ENCODE measurements at places on chromosomes 7 and 10.

GRCh38 chr7:45155941-45156340 is 1.6 kb upstream of the RAMP3 start:
- no peak for DNase-seq

DNA sequence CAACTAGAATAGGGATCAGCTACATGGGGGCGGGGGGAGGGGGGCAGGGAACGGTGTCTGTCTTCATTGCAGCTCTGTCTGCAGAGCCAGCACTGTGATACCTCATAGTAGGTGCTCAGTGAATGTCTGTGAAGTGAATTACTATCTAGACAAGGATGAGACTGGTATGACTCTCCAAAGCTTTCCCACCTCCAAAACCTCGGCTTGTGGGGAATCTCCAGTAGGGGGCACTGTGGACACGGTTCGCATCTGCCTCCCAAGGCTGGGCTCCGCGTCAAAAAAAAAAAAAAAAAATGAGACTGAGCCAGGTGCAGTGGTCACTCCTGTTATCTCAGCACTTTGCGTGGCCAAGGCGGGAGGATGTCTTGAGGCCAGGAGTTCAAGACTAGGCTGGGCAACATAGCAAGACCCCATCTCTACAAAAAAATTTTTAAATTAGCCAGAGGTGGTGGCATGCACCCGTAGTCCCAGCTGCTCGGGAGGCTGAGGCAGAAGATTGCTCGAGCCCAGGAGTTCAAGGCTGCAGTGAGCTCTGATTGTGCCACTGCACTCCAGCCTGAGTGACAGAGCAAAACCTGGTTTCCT is 9.6 kb downstream of the TRIM56 start:
- no peak for DNase-seq

- no peak for DNase-seq
Measured at GRCh38 chr10:4983615-4984216, 19.9 kb downstream of the AKR1C2 start.

GRCh38 chr10:29604291-29604825 is 30.4 kb downstream of the SVIL start:
- no peak for DNase-seq

- no peak for DNase-seq
Measured at GRCh38 chr10:74967911-74968666, 141.7 kb downstream of the KAT6B start.

- DNase-seq, result no peak
Measured at GRCh38 chr7:5687936-5688630, 93.4 kb downstream of the RNF216 start.

GRCh38 chr10:14742815-14743214 is 31.9 kb downstream of the FAM107B start:
- no peak for DNase-seq

DNA sequence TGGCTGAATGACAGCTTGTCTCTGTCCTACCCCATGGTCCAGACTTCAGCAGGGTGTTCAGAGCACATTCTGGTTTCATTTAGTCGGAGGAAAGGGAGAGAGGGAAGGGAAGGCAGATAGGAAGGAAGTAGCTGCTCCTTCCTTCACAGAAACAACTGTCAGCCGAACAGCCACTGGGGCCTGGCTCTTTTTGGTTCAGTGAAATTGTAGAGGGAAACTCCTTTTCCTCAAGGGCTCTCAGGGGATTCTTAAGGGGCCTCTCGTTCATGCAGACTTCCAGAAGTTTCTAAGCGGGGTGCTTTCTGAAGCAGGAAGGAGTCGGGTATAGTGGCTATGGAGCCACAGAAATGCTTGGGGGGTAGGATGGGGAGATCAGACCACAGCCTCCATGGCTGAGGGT is 56.4 kb downstream of the TLL2 start:
- DNase-seq, result no peak

- DNase-seq, result no peak
Measured at GRCh38 chr10:4651404-4652037, 174.5 kb upstream of the AKR1E2 start.

DNA sequence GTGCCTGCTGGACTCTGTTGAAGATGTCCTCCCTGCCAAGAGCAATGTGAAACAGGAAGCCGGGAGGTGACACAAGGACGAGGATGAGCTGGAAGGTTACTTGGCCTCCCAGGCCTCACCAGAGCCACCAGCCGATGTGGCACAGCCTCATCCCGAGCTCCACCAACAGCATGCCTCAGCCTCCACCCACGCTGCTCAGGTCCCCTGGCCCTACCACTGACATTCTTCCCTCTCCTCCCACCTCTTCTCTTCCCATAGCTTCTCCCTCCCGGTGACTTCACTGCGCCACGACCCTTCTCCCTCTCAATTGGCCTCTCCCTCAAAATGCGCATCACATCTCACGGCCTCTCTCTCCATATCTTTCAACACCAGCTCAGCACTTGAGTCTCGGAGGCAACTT is 249.9 kb downstream of the SKAP2 start:
- DNase-seq, result no peak

GRCh38 chr10:108000365-108000764 is 835.9 kb upstream of the SORCS1 start:
- DNase-seq, result no peak

DNA sequence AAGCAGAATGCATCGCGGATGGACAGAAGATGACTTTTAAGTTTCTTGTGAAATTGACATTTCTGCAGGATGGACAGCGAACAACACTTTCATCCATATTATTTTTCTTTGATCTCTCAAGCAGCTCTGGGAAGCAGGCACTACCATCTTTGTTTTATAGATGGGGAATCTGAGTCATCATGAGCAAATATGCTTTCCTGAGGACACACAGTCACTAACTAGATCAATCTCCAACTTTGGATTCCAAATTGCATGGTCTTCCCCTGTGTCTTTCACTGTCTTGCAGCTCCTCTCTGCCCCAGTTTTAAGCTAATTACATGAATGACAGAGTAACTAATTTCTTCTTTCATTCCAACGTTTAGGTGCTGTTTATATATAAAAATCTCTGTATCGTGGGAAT is 201.5 kb downstream of the ADAM12 start:
- no peak for DNase-seq

DNA sequence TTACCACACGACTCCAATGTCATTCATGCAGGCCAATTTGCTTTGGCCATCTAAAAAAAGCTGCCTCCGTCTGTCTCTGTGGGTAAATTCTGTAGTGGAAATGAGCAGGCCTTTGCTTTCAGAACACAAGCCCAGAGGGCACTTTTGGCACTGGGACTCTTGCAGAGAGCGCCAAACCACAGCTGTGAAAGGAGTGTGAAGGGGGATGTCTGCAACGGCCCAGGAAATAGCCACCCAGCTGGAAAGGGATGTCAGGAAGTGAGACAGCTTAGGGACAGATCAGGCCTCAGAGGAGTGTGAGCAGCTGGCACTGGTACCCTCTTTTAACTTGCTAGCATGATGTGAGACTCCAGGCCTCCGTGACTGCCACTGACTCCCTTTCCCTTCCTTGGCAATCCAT is 152.4 kb downstream of the DKK1 start:
- DNase-seq, result no peak

- no peak for DNase-seq
Measured at GRCh38 chr10:13219685-13220670, 14.2 kb downstream of the UCMA start.

- DNase-seq, result no peak
Measured at GRCh38 chr7:156105337-156106106, 293.3 kb upstream of the SHH start.

DNA sequence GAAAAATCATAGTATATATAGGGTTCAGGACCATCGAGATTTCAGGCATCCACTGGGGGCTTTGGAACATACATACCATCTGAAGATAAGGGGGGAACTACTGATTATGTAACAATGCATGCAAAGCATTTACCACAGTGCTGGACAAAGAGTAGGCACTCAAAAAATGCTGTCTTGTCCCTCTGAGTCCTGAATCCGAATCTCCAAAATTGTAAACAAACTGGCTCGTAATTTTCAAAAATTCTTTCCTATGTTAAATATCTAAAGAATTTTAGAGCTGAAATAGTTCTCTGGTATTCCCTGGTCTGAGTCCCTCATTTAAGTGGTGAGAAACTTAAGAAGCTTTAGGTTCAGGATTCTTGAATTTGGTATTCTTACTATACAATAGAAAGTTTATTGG is 167.8 kb upstream of the ASAH2 start:
- DNase-seq, result no peak

GRCh38 chr10:130014263-130015074 is 50.4 kb upstream of the EBF3 start:
- DNase-seq, result no peak

DNA sequence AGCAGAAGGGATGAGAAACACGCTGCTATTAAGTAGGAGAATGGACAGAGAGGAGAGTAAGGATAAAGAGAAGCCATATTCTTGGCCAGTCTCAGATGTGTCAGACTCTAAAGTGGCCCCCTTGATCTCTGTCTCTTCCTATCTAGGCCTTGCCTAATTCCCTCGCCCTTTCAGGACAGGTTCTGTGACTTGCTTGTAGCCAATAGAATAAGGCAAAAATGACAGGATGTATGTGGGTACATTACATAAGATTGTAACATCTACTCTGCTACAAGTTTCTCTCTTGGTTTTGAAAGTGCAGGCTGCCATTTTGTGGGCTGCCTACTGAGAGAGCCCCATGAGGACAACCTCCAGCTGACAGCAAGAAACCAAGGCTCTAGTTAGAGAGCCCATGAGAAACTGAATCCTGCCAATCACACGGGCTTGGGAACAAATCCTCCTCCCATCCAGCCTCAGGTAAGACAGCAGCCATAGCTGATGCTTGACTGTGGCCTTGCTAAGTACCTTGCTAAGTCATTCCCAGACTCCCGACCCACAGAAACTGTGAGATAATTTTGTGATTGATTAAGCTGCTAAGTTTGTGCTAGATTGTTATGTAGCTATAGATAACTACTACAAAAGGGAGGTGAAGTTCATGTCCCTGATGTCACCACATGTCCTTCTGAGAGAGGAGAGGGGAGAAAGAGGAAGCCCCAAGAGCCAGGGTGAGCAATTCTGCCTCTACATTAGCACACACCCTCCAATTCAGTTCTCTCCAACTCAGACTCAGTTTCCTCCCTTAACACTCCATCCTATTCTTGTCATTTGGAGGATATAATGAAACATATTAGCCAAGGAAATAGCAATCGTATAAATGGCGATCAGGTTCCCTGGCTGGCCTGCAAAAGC is 185.5 kb downstream of the SGMS1 start:
- DNase-seq, result no peak

DNA sequence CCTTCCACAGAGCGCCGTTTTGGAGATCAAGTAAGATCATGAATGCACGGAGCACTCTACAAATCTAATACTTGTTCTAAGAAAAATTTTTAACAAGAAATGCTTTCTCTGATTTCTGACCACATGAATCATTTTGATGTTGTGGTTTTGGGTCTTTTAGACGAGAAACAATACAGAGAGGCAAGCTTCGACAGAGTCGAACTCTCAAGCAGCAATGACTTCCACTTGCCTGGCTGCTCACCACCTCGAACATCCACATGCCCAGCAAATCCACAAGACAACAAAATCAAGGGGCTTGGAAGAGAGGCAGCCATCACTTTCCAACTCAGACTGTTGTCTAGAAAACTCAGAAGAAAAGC is 69.4 kb upstream of the GSDME start:
- DNase-seq, result no peak

DNA sequence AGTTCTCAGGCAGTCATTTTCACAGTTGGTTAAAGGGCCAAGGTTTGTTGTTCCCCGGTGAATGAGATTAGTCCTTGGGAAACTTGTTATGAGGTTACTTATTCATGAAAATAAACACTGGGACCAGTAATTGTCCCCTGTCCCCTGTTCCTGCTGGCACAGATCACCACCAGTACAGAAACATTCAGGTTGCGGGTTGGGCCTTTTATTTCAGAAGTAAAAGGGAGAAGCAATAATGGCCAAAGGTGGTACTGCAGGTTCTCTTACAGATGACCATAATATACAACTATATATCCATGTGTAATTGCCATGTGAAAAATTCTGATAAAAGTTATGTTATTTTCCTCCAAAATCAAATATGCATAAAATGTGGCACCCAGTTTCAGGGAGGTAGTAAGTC is 442.0 kb downstream of the SORCS1 start:
- no peak for DNase-seq

GRCh38 chr10:103276251-103276895 is 565 bp upstream of the INA start:
- no peak for DNase-seq

- DNase-seq, result no peak
Measured at GRCh38 chr10:28503114-28503513, 29.8 kb upstream of the WAC start.

- no peak for DNase-seq
Measured at GRCh38 chr10:4498711-4499251, 327.2 kb upstream of the AKR1E2 start.

GRCh38 chr10:73716251-73716650 is 18.3 kb upstream of the AGAP5 start:
- DNase-seq, result no peak

GRCh38 chr10:78178940-78179339 is 145.3 kb downstream of the RPS24 start:
- no peak for DNase-seq

DNA sequence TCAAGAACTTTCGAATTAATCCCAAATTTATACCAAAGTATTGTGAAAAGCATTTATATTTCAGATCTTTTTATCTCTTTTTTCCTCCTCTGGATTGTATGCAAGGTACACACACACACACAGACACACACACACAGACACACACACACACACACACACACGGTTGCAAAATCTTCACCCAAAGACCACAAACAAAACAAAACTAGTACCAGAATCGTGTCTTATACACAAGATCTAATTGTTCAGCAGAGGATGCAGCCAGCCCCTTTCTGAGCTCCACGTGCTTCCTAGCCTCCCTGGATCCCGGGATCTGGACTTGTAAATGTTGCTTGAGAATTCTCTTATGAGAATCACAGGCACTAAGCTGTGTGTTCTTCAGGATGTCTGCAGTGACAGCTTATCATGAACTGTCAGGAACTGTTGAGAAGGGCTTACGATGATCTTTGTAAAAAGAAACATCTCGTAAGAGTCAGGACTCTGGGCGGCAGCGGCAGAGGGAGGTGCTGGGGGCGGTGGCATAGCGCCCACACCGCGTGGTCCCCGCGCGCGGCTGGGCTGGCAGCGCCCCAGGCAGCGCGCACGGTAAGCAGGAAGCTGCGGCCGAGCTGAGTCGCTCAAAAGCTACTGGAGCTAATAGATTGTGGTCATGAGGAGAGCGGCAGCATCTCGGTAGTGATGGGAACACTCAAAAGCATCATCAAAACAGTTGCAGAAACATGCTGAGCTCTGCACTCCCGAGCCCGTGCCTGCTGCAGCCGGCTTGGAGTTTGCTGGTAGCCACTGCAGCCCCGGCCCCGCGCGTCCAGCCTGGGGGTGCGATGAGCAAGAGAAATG is 277.6 kb downstream of the GATA3 start:
- DNase-seq, result peak; percentile 22

DNA sequence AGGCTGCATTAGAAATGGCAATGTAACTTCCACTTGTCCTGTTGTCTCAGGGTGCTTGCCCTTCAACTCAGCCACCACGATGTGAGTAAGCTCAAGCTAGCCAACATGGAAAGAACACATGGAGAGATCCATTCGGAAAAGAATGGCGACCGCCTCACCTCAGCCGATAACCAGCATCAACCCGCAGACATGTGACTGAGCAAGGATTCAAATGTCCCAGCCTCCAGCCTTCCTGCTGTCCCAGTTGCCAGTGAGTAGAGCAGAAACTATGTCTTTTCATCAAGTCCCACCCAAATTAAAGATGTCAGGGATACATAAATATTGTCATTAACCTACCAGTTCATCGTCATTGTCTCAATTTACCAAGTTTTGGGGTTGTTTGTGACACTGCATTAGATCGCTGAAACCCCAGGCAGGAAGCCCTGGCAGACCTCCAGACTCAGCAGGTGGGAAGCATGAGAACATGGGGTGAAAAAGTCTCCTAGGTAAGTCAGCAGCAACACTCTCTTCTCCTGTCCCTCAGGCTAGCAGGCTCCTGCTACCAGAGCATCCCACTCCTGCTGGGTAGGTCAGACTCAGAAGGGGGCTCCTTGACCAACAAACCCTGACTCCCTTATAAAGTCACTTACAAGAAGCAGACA is 67.0 kb downstream of the OSBPL3 start:
- DNase-seq, result no peak

Data from right renal pelvis (tissue), 4 donors.